ENCODE measurements at places on chromosomes 1 and 21. TPM values are rescaled to one million over a fixed set of nuclear protein-coding genes. Genes with fewer than 3 reads are reported as not detected.
A peak's percentile ranks its signal among the peaks of the same experiment; 100 is the strongest.

GRCh38 chr1:17201201-17202021 is 3.5 kb upstream of the PADI1 start:
- peak; percentile 54 for DNase-seq
- no peak overlapping the region for H3K4me3 ChIP-seq
- H3K4me1 ChIP-seq = peaks cover 39% of the 10 kb centered on the region
- H3K27ac ChIP-seq = no peak overlapping the region
- H3K36me3 ChIP-seq = no peaks in the 10 kb centered on the region

- no peak overlapping the region for H3K4me3 ChIP-seq
- H3K27ac ChIP-seq = no peak overlapping the region
- H3K27me3 ChIP-seq = no peaks in the 10 kb centered on the region
Measured at GRCh38 chr1:27300341-27301051, 21.5 kb upstream of the TMEM222 start.

GRCh38 chr1:169802888-169803287 is 8.2 kb upstream of the METTL18 start:
- no peak overlapping the region for H3K4me3 ChIP-seq
- peaks cover 7% of the 10 kb centered on the region for H3K4me1 ChIP-seq

DNA sequence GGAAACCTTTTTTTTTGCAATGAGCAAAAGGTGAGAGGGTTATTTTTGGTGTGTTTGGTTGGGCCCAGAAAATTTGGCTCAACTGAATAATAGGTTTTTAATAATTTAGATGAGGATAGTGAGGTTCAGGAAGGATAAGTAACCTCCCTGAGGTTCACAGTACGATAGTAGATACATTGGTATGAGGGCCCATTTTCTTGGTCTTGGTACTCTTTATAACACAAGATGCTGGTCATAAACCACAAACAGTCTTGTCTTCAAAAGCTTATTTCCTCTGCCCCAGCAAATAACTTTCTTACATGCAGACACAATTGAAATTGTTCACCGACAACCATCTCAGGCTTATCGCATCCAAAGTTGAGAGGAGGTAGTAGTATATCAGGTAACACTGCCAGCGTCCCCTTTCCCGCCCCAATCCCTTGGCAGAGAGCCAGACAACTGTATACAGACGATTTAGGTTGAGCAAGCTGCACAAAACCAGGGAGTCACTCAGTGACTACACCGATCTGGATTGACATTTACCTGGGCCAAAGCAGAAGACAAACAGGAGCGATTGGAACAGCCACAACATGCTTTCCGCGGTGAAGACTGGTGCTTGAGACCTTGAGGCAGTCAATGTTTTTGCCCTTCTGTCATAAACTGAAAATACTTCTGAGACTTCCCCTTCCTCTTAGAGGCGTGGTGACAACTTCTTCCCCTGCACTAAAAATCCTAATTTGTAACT is at the start of gene SLAMF6:
TSS of gene SLAMF6 (minus strand) at position 634 of the 724 bp plus-strand sequence. CDS start at position 571, 63 bp downstream.
- peak within 1 kb of the TSS; percentile 97 for H3K27ac ChIP-seq
- H3K4me1 ChIP-seq = peaks cover 52% of the 10 kb centered on the region
- peak within 1 kb of the TSS; percentile 85 for H3K4me3 ChIP-seq
- H3K27me3 ChIP-seq = no peaks in the 10 kb centered on the region
- H3K36me3 ChIP-seq = peaks cover 53% of the 10 kb centered on the region
- peak; percentile 73 for DNase-seq

DNA sequence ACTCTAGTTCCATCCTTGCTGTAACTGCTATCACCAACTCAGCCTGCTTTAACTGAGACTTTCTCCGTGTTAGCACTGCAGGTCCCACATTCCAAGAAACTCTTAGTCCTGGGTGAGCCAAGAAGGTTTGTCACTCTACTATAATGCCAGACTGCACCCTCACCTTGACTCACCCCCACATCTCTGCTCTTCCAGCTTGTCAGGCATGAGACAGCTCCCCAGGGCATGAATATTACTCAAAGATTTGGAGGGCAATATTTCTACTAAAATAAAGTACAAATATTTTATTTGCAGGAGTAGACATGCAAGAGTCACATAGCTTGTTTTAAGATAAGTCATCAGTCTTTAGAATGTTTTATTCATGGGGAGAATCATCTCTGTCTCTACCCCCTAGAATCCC is 110.2 kb downstream of the MATN1 start:
- H3K4me3 ChIP-seq = no peak overlapping the region
- H3K4me1 ChIP-seq = peaks cover 2% of the 10 kb centered on the region
- H3K36me3 ChIP-seq = no peaks in the 10 kb centered on the region
- DNase-seq = no peak
- H3K27ac ChIP-seq = no peak overlapping the region

The TRAF3IP3 gene
- 113 TPM for total RNA-seq

The PRKAA2 gene
- not detected for total RNA-seq

The ZNF695 gene
- 0.52 TPM for total RNA-seq
